ENCODE measurements at places on chromosomes 7 and 10.

DNA sequence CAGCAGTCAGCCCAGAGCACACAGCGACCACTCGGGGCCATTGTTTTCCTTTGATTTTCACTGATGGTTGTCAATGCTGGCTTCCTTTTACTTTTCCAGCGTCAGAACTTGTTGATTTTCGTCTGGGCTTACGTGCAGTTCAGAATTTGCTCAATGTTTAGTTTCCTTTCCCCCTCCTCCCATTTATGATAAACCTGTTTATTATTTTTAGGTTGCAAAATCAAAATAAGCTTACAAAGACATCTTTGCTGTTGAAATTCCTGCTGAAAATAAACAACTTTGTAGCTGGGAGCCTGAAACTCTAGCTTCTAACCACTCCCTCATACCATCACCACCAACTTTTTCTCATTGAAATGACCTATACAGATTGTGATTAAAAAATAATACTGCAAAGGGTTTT lies 83.1 kb upstream of the LYZL1 start:
- DNase-seq = no peak

GRCh38 chr7:151452680-151453325 lies 12.9 kb upstream of the CRYGN start:
- DNase-seq = no peak

DNA sequence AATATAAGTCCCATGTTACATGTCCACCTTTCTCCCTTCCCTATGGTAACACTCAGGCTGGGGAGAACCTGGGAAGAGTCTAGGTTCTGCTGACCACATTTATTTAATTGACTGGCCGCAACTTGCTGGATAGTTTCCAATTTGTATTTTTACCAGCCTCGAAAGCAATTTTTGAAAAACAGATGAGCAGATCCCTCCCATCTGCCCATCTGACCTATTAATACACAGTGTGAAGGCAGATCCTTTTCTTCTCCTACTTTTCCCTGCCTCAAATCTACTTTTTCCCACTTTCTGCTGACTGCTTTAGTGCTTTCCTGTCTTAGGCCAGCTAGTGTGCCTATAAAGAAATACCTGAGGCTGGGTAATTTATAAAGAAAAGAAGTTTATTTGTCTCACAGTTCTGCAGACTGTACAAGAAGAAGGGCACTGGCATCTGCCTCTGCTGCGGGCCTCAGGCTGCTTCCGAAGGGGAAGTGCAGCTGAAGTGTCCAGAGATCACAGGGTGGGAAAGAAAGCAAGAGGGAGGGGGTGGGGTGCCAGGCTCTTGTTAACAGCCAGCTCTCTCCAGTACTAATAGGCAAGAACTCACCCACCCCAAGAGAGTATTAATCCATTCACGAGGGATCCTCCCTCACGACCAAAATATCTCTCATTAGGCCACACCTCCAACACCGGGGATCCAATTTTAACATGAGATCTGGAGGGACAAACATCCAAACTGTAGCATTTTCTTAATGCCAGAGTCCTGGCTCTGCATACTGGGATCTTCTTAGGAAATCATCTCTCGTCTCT lies 336.0 kb upstream of the IGFBP3 start:
- no peak for DNase-seq

- peak; percentile 62 for DNase-seq
Observed at GRCh38 chr7:6015917-6016652, 7.0 kb downstream of the AIMP2 start.

GRCh38 chr10:79433324-79434222 lies 11.9 kb downstream of the ZCCHC24 start:
- DNase-seq = no peak

Measured in A673 (cell line).